ENCODE measurements at places on chromosomes 3 and 15.

DNA sequence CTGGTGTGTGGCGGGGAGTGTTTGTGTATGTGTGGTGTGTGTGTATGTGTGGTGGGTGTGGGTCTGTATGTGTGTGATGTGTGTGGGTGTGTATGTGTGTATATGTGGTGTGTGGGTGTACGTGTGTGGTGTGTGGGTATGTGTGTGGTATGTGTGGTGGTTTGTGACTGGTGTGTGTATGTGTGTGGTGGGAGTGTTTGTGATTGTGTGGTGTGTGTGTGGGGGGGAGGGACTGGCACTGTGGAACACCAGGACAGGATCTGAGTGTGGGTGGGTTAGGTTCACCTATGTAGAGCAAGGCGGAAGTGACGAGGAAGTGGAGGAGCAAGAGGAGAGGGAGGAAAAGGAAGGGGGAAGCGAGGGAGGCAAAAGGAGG lies 510.8 kb downstream of the SHQ1 start:
- DNase-seq: no peak

DNA sequence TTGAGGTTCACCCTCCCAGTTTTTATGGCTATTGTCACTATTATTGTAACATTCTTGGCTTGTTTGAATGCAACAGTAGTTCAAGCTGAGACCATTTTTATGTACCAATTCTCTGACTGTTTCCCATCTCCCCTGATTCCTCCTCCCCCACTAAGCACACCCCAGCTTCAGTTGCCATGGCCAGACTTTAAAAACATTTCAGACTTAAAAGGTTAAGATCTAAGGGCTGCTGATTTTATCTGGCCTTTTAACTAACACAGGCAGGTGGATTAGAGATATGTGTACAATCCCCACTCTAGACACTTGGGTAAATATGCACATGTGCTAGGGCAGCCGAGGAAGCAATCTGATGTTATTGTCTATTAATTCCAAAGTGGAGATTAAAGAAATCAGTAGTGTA lies 386.3 kb upstream of the NR2F2 start:
- no peak for DNase-seq

- no peak for DNase-seq
Observed at GRCh38 chr15:68721886-68722285, 98.8 kb downstream of the ANP32A start.

DNA sequence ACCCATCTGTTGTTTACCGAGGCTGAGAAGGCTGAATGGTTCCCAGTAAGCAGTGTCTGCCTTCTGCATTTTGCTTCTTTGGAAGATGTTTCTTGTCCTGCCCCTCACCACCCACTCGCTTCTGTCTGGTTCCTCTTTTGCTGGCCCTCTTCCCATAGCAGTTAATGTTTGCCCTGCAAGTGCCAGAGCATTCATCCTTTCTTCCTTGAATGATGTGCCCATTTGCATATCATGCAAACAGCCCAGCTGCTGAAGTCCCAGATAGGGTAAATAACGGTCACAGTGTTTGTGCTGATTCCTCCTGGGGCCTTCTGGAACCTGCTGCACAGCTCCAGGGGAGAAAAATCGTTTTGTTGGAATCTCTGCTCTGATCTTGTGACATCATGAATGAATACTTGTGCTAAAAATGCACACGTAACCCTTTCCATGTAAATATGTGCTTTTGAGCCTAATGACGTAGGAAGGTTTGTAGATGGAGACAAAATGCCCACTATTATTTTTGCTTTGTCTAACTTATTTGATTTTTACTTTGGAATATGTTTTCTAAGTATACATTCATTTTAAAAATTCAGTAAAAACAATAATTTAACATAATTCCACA lies 381.0 kb downstream of the SOX2 start:
- no peak for DNase-seq

GRCh38 chr3:193962986-193963685 lies 172.8 kb upstream of the HES1 start:
- DNase-seq: peak; percentile 27

DNA sequence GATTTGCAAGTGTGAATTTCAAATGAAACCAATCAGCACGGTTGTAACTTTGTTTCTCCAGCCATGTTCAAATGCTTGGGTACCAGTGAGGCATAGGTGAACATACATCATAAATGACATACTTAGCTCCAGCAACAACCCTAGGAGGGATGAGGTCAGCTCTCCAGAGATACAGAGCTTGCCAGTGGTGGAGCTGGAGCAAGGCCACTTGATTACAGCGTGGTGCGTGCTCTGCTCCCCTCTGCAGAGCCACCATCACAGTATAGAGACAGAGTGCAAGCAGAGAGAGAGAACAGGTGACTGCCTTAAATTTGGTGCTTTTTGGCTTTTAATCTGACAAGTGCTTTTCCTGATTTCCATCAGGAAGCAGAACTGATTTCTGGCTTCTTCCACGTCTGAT lies 275.1 kb downstream of the PDZRN3 start:
- no peak for DNase-seq

DNA sequence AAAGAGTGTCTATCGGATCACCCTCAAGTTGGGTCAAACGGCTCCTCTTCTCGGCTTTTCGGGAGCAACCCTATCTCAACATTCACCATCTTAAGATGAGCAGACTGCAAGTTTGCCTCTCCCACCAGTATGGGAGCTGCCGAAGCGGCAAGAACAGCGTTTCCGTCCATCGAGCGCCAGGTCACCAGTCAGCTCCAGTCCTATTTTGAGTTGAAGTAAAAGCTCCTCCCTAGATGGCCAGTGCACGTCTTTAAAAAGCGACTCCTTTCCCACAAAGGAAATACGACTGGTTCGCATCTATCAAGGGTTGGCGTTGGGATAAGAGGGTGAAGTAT lies 369 bp upstream of the U2SURP start:
- no peak for DNase-seq

- DNase-seq: no peak
Observed at GRCh38 chr3:15886521-15886920, 88.7 kb upstream of the ANKRD28 start.

GRCh38 chr3:177703788-177704187 lies 506.5 kb upstream of the TBL1XR1 start:
- DNase-seq: no peak

DNA sequence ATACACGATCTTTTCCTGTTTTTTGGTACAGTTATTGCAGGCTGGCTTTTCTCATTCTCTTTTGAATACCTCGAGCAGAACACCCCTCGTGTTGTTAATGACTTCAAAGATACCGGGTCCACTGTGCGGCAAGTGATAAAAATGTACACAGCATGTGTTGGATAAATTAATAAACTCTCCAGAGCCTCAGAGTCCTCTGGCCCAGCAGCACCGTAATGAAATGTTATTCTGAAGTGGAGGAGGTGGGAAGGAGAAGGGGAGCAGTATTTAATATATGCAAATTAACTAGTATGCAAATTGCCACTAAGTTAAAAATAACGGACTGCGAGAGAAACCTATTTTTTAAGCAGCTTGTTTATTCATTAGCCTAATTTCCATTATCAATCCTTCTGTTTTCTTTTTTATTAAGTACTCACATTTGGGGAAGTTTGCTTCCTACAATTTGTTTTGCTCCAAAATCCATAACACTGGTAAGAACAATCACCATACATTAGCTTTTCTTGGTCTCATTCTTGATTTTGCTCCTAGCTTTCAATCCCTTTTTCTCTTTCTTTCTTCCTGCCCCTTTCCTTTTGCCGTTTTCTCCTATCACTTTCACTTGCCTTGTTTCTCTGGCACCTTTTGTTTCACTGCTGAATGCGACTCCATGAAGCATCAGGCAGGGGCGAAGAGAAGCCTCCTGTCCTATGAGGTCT lies 462.3 kb upstream of the PPP2R3A start:
- no peak for DNase-seq

- peak; percentile 26 for DNase-seq
Observed at GRCh38 chr15:83380682-83381081, 66.5 kb upstream of the SH3GL3 start.

DNA sequence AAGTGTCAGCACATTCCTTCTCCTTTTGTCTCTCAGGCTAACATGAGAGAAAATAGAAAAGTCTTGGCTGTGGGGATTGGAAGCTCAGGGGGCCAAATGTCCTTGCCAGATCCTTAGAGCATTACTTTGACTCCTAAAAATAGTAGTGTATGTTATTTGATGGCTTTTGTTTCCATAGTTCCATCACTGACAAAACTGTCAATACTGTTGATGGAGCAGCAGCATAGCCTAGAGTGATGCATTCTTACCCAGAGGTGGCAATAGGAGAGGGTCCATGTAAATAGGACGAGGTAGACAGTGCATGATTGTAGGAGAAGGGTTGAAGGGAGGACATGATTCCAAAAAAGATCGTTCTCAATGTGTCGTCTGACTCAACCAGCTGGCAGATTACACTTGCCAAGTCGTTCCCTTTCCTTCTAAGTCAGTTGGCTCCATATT lies 282.7 kb upstream of the TPRG1 start:
- DNase-seq: no peak

DNA sequence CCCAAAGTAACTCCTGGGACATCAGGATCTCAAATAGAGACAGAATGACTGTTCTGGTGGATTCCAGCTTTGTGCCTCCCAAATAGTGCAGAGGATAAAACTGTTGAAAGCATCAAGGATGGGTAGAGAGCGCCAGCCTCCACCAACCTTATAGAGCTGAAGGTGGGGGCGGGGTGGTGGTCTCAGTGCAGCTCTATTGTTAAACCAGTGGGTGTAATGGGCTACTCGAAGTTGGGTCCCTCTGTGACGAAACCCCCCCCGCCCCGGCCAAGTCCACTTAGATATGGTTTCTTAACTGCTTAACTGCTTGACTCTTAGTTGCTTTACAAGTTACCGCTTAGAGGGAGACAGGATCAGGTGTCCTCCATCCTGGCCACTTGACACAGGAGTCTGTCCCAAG lies 22.7 kb downstream of the DHX30 start:
- DNase-seq: peak; percentile 23

DNA sequence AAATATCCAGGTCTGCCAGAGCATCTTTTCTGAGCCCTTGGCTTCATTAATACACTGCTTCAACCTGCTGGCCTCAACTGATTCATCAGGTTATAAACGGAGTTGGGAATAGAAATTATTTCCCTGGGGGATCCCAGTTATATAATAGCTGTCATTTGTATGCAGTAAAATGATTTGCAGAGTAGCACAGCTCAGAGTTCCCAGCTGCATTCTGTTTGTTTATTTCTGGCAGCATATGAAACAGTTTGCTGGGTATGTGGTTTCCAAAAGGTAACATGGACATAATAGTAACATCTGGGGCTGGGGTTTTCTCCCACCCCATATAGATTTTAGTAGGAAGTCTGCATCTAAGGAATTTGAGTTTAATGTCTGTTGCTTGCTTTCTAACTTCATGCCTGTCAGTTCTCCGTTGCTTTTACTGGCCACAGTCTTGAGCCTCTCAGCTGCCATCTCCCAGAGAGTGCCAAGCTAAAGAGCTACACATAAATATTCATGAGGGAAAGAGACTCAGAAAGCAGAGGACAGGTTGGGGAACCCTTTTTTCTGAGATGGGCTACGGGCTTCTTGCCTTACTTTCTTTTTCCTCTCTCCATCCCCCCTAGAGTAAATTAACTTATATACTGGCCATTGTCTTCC lies 124.6 kb downstream of the TMEM108 start:
- no peak for DNase-seq

GRCh38 chr3:43957553-43957952 lies 266.8 kb downstream of the ABHD5 start:
- DNase-seq: no peak

DNA sequence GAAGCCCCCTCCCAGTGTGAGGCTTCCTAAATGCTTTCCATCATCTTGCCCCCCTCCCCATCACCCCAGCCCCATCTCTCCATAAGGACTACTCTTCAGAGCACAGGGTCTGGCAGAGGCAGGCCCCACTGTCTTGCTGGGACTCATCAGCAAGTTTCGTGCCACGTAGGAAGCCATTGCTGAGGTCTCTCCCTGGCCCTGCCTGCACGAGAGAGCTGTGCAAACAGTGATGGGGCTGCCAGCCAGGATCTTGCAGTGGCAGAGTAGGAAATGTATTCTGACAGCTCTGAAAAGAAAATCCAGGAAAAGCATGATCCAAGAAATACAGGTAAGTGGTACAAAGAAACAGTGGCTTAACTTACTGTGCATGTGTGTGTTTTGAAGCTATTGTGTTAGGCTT lies 22.6 kb downstream of the ISL2 start:
- no peak for DNase-seq

GRCh38 chr15:41939986-41940385 lies 32.4 kb downstream of the EHD4 start:
- no peak for DNase-seq

GRCh38 chr15:91821458-91821857 lies 32.0 kb upstream of the SLCO3A1 start:
- DNase-seq: peak; percentile 24

DNA sequence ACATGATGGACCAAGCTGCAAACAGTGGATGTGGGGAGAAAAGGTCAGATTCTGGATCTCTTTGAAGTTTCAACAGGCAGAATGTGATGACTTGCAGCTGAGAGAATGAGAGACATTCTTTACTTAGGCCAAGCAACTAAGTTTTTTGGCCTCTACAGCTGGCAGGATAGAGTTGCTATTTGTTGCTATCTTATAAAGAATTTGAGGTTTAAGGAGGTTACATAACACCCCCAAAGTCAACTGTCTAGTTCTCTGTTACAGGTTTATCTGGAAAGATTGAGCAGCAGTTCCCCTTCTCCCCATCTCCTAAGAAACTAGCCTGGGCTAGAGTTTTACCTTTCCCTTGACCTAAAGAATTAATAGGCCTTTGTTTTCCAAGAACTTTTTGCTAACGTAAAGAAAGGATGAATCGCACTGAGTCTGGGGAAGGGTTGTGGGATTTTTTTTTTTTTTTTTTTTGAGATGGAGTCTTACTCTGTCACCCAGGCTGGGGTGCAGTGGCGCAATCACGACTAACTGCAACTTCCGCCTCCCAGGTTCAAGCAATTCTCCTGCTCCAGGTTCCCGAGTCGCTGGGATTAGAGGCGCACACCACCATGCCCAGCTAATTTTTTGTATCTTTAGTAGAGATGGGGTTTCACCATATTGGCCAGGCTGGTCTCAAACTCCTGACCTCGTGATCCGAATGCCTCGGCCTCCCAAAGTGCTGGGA lies 26.6 kb upstream of the SLMAP start:
- DNase-seq: no peak

DNA sequence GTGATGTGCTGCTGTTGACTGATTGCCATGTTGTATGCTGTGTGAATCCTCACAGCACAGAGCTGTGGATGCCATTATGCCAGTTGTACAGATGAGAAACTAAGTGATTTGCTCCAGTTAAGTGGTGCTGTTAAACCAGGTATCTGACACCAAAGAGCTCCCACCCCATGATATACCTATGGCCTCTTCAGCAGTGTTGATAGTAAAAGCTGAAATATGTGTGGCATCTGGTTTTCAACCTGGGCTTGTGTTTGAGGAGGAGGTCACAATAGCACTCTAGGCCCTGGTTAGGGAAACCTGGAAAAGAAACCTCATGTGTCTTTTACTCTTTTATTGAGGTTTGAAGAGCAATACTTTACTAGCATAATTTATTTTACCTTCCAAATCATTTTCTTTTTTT lies 21.4 kb downstream of the RAD54L2 start:
- DNase-seq: no peak

DNA sequence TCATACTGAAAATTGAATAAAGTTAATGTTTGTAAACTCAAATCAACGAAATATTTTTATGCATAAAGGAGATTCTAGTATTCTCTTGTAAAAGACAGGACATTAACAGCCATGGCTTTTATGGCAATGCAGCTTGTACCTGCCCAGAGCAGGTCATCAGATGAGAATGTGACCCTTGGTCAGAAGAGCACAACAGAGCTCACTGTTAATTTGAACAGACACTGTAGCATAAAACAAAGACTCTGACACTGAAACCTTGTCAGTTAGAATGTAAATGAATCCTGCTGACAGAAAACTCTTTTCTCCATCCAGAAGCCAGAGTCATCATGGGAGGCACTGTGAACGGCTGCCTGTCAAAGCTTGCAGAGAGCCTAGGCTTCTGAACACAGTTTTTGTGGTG lies 410.6 kb downstream of the RAP2B start:
- no peak for DNase-seq

GRCh38 chr3:117141812-117142211 lies 432.2 kb downstream of the TUSC7 start:
- no peak for DNase-seq

Data from RKO (cell line).